ENCODE measurements at places on chromosomes 6 and 20. TPM values are rescaled to one million over a fixed set of nuclear protein-coding genes. Genes with fewer than 3 reads are reported as not detected.

The KCNQ2 gene
- 0.37 TPM for total RNA-seq

The MYH7B gene
- total RNA-seq: 0.20 TPM

The SLA2 gene
- total RNA-seq: 103 TPM

The KCNK16 gene
- total RNA-seq: not detected

The HCK gene
- 0.79 TPM for total RNA-seq

The DDX27 gene
- 47.6 TPM for total RNA-seq

The SLC13A3 gene
- total RNA-seq: 0.30 TPM

The XKR7 gene
- not detected for total RNA-seq

The FRS3 gene
- total RNA-seq: 8.3 TPM

The C20orf144 gene
- 0.39 TPM for total RNA-seq

The TLDC2 gene
- total RNA-seq: not detected

The RAE1 gene
- total RNA-seq: 31.8 TPM

The ESR1 gene
- 0.94 TPM for total RNA-seq

The BMP7 gene
- not detected for total RNA-seq

The GGTLC1 gene
- not detected for total RNA-seq

The PRSS16 gene
- total RNA-seq: 1.4 TPM

The ERVFRD-1 gene
- total RNA-seq: not detected

The SALL4 gene
- total RNA-seq: 0.08 TPM

The QKI gene
- 70.9 TPM for total RNA-seq

The HMGA1 gene
- total RNA-seq: 247 TPM

The RIPPLY2 gene
- total RNA-seq: not detected

The MMP24 gene
- 0.20 TPM for total RNA-seq
